ENCODE measurements at places on chromosomes 2 and 18.
A peak's percentile ranks its signal among the peaks of the same experiment; 100 is the strongest.

- no peak for DNase-seq
These were observed 926.2 kb downstream of the TSN start for GRCh38 chr2:122681626-122682025.

DNA sequence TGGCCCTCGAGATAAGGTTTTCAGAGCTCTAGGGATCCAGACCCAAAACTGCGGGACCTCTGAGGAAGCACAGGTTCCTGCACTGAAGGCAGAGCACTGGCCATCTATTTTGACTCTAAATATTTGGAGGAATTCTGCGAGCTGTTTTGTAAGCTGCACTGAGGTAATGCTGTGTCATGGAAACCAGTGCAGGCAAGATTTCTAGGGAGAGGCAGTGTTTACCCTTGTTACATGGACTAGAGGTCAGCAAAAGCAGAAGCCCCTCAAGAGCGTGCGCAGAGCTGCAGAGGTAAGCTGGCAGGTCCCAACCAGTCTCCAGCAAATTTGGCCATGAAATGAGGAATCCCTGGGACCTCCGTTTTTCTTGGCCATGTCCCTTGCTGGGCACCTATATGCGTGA lies 137.3 kb downstream of the RNF152 start:
- no peak for DNase-seq

DNA sequence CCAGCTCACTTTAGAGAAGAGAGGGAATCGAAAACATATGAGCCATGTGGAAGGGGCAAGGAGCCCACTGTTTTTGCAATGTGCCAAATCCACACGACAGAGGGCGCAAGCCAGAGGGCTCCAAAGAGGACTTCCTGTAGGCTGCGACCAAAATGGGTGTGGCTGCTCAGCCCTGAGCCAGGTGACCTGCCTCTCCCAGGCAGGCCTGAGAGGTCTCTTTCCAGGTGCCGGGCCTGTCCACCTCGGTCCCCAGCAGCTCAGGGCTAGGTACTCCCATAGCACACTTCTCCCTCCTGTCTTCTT lies 153.8 kb downstream of the TTC32 start:
- no peak for DNase-seq

- no peak for DNase-seq
These were observed 69.7 kb upstream of the NRP2 start for GRCh38 chr2:205612636-205613035.

GRCh38 chr2:148874868-148875341 lies at the start of gene KIF5C:
Gene KIF5C (plus strand): TSS chr2:148875227. CDS start chr2:148875618, 391 bp downstream.
- peak; percentile 84 for DNase-seq

- no peak for DNase-seq
These were observed 1.5 kb upstream of the GMCL1 start for GRCh38 chr2:69827796-69828540.

- no peak for DNase-seq
These were observed 4.6 kb upstream of the LAMA3 start for GRCh38 chr18:23684515-23685197.

- no peak for DNase-seq
These were observed 727.0 kb upstream of the PIK3C3 start for GRCh38 chr18:41227993-41228392.

- DNase-seq: no peak
These were observed 1.1 kb downstream of the HPCAL1 start for GRCh38 chr2:10303694-10304378.

GRCh38 chr18:3054780-3055179 lies 41.8 kb upstream of the LPIN2 start:
- no peak for DNase-seq

- DNase-seq: no peak
These were observed 379.4 kb upstream of the RAB12 start for GRCh38 chr18:8229787-8230186.

DNA sequence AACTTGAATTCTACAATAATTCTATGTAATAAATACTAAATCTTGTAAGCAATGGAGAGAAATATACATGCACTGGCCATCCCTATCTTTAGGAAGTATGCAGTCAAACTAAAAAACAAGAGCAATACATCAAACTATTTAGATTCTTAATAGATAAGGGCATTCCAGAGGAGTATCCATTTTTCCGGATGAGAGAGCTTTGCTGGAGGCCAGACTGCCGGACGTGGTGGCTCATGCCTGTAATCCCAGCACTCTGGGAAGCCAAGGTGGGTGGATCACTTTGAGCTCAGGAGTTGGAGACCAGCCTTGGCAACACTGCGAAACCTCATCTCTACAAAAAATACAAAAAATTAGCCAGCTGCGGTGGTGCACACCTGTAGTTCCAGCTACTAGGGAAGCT lies 60.8 kb downstream of the KIF5C start:
- DNase-seq: no peak

DNA sequence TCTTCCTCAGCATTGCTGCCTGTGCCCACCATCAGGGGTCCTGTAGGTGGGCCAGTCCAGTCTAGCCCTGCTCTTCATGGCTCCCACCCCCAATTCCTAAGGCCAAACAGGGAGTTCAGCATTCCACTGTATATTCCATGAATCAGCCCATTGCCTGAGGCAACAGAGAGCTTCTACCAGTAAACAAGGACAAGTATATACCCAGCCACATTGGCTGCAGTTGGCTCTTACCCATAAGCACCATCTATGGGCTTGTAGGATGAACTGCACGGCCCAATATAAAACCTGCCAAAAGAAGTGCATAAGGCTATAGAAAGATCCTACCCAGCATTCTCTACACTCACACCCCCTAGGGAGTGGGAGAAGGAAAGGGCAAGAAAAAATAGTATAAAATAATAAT lies 95.1 kb upstream of the SALL3 start:
- DNase-seq: no peak

DNA sequence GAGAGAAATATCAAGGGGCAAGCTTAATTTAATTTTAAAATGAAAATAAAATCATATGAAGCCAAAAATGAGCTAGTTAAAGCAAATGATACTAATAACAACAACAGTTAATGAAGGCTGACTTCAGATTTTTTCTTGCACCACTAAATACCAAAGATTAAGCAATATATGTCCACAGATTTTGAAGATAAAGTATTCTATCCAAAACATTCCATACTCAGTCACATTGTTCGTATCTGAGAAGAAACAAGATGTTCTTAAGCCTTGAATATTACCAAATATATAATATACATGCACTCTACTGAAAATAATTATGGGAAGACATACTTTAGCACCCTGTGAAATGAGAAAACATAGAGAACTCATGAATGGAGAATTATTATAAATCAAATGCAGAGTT lies 593.3 kb upstream of the SYT4 start:
- DNase-seq: no peak

DNA sequence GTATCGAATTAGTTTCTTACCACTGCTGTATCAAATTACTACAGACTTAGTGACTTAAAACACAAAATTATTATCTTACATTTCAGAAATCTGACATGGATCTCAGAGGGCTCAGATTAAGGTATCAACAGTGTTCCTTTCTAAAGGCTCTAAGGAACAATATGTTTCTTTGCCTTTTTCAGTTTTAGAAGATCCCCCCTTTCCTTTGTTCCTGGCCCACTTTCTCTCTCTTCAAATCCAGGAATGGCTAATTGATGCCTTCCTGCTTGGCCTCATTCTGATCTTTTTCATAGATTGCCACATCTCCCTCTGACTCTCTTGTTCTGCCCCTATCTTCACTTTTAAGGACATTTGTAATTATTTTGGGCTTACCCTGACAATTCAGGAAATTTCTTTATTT lies 65.7 kb downstream of the LRP1B start:
- no peak for DNase-seq

- DNase-seq: no peak
These were observed 78.4 kb downstream of the NAPG start for GRCh38 chr18:10604182-10604581.

DNA sequence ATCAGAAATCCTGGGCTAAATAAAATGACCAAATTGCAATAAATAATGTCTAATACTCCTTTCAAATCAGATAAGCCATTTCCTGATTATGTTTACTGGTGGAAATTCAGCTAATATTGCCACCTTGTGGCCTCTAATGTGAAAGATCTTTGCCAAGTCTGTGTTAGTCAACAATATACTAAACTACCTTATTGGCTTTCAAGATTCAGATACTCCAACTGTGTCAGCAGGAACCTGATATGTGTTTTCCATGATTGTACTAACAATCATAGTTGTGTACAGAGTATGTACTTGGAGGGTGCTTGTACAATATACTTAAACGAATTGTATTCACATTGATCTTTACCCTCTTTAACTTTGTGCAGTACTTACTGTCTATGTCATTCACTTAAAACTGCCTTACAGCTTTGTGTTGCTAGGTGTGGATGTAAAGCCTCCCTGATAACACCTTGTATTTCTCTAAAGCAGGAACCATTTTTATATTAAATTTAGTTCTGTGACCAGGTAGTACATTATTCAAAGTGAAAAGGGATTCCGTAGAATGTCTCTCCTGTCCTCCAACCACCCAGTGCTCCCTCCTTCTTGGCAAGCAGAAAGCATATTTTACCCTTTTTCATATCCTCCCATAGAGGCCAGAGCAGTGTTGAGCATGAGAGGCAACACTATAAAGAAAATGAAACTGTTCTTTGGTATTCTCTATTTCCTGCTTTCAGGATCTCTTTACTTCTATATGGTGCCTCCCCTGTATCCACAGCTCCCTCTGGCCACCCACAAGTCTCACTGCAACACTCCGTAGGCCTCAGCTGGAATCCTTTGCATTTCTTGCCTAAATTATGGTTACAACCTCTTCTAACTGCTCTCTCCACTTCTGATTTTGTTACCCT lies 75.2 kb upstream of the C2orf15 start:
- DNase-seq: peak; percentile 78

DNA sequence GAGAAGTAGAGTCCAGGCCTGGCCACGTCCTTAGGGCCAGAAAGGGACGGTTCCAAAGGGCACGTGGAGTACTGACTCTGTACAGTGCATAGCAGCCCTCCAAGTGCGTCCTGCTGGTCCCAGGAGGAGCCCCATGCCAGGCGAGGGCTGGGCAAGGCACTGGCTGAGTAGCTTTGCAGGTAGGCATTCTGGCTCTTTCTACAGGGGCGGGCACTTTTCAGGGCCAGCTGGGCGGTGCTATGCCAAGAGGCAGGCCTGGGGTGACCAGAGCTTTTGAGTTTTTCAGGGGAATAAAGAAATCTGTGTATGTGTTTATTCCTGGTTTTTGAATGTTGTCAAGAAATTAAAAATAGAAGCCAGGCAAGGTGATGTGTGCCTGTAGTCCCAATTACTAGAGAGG lies 15.4 kb upstream of the GLI2 start:
- no peak for DNase-seq

GRCh38 chr2:240928476-240929363 lies 22.6 kb downstream of the CROCC2 start:
- DNase-seq: no peak

DNA sequence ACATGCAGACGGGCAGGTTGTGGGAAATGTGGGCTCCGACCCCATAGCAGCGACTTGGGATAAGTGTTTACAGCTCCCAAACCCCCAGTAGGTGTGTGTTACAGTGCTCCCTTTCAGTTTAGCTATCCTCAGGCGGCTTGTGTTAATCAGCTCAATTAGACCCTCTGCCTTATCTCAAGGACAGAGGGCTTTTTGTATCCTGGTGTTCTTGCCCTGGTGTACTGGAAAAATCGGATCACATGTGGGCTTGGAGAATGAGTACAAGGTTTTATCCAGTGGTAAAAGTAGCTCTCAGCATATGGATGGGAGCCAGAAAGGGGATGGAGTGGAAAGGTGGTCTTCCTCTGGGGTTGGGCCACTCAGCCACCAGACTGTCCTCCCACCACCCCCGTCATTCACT lies 264.7 kb upstream of the SYT4 start:
- no peak for DNase-seq

DNA sequence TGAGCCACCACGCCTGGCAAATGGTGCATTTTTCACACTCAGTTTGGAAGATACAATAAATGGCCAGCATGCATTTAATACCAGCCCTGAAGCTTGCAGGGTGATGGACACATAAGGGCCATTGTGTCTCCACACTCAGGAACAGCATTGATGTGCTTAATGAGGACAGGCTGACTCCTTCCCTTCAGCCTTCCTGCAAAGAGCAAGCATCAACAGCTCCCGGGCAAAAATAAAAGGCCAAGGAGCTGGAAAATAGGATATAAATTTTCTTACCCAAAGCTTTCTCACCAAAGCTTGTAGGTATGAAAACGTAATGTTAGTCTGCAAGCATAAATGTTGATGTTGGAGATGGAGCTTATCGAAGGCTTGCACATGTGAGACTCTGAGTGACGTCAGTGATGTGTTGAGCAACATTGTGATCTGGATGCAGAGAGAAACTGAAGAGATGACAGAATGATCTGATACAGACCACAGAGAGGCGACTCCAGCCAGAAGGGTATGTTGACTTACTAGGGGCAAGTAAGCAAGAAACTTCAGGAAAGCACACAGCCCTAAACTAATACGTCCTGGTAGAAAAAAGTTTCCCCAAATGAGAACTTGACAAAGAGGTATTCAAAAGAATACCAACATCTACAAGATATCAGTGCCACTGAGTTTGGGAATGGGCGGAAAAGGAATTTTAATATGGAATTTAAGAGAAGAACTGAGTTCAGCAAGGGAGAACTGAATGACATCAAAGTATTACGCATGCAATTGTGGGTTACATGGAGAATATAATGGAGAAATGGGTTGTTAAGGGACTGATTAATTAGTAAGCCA lies 256.5 kb downstream of the TGIF1 start:
- DNase-seq: no peak

- DNase-seq: no peak
These were observed 72.6 kb upstream of the ZNF532 start for GRCh38 chr18:58792086-58792485.

GRCh38 chr2:25197336-25198208 lies 29.2 kb upstream of the POMC start:
- no peak for DNase-seq

DNA sequence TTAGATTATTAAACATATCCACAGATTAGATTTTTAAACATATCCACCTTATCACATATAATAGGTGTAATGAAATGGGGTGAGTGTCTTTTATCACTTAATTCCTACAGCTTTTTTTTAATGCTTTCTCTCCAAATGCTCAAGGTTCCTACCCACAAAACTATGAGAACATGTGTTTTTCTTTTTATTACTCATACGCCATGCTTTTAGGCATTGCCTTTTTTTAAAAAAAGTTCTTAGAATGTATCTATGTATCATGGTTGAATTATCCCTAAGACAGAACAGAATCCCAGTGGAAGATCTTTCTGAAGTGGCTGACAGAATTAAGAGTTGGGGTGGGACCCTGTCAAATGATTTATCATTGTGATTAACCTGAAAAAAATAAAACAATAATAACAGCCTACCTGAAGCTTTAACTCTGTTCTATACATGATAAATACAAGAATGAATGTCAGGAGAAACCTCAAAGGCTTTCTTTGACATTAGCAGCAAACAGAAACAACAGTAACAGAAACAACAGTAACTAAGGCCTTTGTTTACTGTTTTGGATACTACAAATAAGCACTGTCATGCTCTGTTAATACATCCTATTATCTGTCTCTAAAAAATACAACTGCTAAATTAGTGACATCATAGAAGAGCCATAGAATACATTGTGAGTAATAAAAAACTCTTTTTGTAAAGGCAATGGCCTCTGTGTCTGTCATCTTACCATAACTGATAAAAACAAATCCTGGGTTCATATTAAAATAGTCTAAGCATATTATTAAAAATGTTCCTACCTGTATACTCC lies 4.1 kb upstream of the ZNF397 start:
- no peak for DNase-seq

- no peak for DNase-seq
These were observed 206.3 kb upstream of the GYPC start for GRCh38 chr2:126449677-126450076.
